Testis (tissue), 5 donors: ENCODE measurements at places on chromosomes 5 and 9.

DNA sequence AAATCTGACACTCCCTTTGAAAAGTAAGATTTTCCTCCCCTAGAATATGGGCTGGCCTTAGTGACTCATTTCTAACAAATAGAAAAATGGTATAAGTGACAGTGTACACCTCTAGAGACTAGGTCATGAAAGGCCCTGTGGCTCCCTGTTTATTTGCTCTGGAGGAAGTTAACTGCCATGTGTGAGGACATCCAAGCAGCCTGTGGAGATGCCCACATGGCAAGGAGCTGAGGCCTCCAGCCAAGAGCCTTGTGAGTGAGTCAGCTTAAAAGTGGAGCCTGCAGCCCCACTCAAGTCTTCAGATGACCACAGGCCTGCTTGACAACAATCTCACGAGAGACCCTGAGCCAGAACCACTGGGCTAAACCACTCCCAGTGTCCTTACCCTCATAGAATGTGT lies 128.1 kb upstream of the LHFPL2 start:
- DNase-seq = no peak

DNA sequence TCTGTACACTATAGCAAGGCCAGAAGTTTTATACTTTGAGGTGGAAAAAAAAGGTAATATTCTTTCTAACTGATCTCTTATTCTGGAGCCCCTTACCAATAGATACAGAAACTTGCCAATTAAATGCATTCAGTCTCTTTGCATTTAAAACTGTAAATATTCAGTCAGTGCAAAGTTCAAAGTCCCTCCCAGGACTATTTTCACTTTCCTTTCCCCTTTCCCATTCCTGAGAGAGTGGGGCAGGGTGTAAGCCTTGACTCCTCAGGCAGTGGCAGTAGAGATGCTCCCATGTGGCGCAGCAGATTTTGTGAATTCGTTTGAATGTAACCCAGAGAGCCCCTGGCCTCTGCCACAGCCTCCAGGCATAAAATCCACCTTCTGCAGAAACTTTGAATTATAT lies 29.9 kb downstream of the CETN3 start:
- DNase-seq = no peak

GRCh38 chr5:8842971-8843551 lies 702.8 kb downstream of the SEMA5A start:
- peak; percentile 73 for DNase-seq

- DNase-seq = no peak
Observed at GRCh38 chr9:129962451-129962864, 80.5 kb downstream of the FNBP1 start.

- DNase-seq = no peak
Observed at GRCh38 chr9:17624571-17624970, 45.7 kb downstream of the SH3GL2 start.

- DNase-seq = no peak
Observed at GRCh38 chr5:114243972-114244317, 117.9 kb upstream of the KCNN2 start.

DNA sequence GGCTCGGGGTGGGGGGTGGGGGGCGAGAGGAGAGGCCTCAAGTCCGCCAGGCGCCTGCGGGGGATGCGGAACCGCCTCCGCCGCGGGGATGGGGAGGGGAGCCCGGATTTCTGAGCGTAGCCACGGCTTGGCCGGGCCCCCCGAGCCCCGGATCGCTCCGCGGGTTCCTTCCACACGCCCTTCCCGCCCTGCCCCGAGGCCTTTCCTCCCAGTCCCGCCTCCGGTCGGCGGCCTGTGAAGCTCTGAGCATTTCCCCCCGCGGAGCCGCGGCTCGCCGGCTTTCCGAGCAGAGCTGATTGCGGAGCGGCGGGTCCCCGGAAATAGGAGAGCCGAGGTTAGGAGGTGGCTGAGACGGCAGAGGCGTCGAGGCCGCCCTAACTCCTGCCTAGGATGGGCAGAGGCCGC lies 6.1 kb downstream of the IRX4 start:
- DNase-seq = no peak

DNA sequence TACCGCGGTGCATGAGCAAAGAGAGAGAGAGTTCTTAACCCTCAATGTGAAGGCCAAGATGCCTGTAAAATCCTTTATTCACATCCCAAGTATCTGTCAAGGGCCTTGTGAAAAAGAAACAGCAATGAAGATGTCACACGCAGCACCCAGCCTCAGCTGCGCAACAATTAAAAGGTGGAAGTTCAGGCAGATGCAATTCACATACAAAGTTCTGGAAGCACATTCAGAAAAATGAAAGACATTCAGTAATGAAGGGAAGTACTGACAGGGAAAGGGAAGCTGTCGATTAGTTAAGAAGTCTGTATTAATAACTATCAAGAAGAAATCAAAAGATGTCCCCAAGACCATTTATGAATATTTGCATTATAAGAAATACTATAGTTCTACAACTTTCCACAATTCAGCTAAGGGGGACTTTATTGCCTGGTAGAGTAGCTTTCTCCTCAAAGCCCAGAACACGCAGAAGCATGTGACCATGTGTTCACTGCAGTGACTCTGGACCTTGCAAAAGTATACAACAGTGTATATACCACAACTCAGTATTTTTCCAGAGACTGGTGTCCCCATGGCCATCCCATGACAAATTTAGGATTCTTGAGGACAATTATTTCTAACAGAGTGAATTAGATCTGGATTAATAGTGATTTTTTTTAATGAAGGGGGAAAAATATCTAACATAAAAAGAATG lies 137.5 kb downstream of the CDK5RAP2 start:
- no peak for DNase-seq

- DNase-seq = no peak
Observed at GRCh38 chr5:34053571-34054399, 10.8 kb upstream of the C1QTNF3 start.

DNA sequence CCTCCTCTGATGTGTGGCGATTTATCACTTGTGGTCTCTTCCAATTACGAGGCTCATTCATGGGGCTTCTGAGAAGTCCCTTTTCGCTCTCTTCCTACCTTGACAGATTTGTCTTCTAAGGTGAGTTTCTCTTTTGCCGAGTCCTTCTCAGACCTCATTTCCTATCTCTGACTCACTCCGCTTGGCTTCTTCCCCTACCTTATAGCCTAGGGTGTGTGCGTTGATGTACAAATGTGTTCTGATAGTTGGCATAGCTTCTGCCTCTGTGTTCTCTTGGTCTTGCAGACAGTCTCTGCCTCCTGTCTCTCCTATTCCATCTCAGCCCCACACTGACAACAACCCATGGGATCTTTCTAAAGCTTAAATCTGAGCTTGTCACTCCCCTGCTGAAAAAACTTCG lies 56.9 kb upstream of the SHB start:
- DNase-seq = no peak

- DNase-seq = no peak
Observed at GRCh38 chr5:61228229-61228628, 66.0 kb upstream of the SMIM15 start.
